ENCODE measurements at places on chromosomes 6 and 20.

GRCh38 chr6:124963416-124963785, 1.2 kb downstream of the RNF217 start:
- DNase-seq: peak; percentile 49

GRCh38 chr20:5810800-5811422, 60.7 kb downstream of the SHLD1 start:
- DNase-seq: no peak

- no peak for DNase-seq
Measured at GRCh38 chr6:151257985-151258445, 18.2 kb downstream of the AKAP12 start.

- no peak for DNase-seq
Measured at GRCh38 chr6:39375405-39375804, 52.9 kb upstream of the KCNK16 start.

DNA sequence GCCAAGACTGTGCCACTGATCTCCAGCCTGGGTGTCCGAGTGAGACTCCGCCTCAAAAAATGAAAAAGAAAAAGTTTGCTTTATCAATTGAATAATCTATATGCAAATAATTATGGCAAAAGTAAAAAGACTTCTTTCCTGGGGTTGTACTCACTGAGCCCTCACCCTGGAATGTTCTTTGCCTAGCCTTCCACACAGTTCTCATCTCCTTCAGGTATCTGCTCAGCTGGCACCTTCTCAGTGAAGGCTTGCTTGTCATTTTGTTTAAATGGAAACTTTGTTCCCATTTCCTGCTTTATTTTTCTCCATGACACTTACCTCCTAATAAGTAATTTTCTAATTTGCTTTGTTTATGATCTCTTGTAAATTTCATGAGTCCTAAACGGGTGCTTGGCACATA, 96.7 kb downstream of the SGK1 start:
- DNase-seq: no peak

DNA sequence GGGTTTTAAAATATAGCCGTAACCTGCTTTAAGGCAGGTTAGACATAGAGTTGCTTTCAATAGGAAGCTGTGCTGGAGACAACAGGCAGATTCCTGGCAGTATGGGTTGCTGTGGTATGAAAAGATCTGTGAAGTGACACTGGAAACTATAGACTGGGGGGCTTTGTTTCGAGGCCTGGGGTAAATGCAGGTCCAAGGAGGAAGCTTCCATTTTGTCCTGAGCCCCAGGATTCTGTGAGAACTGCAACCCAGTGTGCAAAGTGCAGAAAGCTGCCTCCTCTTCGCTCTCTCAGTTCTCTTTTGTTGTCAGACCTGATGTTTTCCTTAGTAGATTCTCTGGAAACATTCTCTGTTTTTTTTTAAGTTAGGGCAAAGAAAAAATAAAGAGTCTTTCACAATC, 86.9 kb downstream of the LYRM4 start:
- no peak for DNase-seq

DNA sequence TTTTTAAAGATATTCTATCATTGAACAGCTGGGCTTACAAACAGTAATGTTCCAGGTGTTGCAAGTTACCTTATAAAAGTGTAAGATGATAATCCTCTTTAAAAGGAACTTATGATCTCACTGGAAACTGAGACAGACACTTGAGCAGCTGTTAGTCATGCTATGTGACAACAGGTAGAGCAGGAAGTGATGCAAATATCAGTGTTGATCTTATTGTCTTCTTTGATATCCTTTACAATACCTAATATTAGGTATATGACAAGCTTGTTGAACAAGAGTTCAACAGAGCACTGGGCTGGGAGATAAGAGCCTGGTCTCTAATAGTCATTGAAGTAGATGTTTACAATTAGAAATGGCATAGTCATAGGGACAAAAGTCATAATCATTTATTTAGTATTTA, 150.0 kb downstream of the UBE3D start:
- no peak for DNase-seq

- DNase-seq: no peak
Measured at GRCh38 chr20:39266989-39267388, 304.8 kb downstream of the DHX35 start.

DNA sequence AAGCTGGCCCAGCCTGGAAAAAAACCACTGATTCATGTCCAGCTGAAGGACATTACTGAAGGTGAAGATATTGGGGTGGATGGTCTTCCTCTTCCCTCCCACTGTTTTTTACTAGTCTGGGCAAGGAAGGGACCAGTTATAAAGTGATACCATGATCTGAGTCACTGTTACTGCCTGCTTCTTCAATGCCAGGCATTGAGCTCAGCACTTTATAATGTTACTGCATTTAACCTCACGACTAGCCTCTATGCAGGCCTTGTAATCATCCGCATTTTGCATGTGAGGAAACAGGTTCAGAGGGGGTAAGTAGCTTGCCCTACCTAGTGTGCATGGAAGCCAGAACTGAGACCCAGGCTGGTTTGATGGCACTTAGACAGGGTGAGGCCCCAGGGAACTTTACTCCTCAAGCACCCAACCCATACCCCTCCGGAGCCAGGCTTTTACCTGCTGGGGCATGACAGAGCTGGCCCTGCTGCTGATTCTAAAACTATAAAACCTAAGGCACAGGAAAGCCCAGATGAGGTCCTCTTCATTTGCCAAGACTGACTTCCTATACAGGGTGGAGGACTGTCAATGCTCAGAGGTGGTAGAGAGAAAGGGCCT, 11.0 kb upstream of the KCNK5 start:
- no peak for DNase-seq

DNA sequence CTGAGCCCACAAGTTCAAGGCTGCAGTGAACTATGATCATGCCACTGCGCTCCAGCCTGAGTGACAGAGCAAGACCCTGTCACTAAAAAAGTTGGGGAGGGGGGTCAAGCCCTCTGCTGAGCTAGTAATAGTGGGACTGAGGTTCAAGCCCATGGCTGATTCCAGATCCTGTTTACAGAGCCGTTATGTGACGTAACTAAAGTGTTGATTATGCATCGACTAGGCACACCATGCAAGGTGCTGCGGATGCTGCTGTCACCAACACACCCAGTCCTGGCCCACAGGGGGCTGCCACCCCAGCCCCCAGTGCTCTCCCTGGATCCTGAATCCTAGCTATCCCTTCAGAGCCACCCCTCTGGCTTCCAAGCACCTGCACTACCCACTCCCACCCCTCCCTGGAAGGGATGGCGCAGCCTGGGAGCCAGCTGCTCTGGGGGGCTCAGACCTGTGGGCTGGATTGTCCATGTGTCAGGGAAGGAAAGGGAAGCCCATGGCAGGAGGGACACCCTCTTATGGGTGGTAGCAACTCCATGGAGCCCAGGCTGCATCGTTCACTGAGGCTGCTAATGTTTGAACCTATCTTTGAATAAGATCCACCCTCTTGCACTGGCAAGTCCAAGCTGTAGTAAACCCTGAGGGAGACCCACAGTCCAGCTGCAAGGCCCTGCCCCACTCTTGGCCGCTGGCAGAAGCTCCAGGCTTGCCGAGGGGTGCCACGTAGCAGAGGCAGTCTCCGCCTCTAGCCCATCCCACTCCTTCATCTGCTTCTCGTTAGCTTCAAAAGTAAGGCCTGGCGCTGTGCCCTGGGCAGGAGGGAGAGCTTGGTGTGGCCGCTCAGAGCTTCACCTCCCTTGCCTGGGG, 95.0 kb downstream of the SNX5 start:
- peak; percentile 44 for DNase-seq

- no peak for DNase-seq
Measured at GRCh38 chr20:2917266-2917665, 44.0 kb downstream of the PTPRA start.

DNA sequence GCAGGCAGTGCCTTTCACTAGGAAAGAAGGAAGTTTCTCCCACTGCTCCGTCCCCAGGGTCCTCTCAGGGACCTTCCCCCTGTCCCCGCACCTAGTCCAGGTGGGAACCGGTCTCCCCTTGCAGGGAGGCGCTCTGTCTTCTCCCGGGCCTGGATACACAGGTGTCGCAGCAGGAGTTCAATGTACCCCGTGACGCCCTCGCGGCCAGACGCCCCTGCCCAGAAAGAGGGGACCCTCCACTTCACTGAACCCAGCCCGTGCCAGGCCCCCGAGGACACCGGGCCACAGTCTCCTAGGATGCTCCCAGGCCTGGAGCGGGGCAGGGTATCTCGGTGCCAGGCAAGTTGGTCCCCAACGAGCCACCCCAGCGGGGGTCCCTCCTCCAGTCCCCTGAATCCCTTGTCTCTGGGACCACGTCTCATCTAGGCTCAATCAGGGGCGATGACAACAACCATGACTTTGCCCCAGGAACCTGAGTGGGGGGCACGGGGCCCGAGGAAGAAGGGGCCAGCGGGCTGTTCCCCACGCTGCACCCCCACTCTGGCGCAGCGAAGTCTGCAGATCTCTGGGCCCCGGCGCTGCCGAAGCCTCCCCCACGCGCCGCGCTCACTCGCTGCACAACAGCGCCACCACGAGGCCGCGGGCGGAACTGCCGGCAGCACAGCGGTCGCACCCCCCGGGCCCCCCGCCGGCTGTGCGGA, 103.0 kb downstream of the EDN3 start:
- DNase-seq: no peak

DNA sequence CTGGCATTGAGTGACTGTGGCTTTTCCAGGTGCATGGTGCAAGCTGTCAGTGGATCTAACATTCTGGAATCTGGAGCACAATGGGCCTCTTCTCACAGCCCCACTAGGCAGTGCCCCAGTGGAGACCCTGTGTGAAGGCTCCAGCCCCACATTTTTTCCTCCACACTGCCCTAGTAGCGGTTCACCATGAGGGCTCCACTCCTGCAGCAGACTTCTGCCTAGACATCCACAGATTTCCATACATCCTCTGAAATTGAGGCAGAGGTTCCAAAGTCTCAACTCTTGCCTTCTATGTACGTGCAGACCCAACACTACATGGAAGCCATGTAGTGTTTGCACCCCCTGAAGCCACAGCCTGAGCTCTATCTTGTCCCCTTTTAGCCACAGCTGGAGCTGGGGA, 118.0 kb upstream of the BMP5 start:
- DNase-seq: no peak

- DNase-seq: no peak
Measured at GRCh38 chr6:168122521-168122920, 43.5 kb upstream of the FRMD1 start.

GRCh38 chr6:99305021-99305554, 44.4 kb downstream of the FAXC start:
- DNase-seq: no peak

DNA sequence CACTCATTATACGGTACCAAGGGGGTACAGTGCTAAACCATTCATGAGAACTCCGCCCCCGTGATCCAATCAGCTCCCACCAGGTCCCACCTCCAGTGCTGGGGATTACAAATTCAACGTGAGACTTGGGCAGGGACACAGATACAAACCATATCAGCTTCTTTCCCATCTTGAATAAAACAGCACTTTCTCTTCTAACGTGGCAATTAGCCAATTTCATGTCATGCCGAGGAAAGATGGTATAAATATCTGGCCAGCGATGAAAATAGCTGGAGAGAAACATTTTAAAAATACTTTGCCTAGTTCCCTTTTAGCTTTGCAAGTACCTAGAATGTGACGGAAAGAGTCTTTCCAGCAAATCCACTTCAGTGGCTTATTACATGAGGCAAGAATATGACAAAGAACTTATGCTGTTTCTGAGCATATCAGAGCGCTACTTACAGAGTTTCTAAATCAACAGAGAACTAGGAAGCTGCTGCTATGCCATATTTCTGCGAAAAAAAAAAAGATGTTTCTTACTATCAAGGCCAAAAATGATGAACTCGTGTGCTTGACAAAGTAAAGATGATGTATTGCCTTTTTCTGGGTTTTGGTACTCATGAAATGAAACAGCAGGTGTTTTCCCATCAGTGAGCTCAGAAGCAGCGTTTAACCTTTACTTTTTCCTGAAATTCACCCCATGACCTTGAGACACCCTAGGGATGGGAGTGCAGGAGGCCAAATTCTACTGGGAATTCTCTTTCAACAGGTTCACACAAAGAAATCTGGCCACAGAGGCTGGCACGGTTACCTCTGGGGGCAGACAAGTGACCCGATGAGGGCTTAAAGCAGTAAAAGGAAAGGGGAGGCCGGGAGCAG, 37.9 kb downstream of the AGPAT4 start:
- DNase-seq: no peak

DNA sequence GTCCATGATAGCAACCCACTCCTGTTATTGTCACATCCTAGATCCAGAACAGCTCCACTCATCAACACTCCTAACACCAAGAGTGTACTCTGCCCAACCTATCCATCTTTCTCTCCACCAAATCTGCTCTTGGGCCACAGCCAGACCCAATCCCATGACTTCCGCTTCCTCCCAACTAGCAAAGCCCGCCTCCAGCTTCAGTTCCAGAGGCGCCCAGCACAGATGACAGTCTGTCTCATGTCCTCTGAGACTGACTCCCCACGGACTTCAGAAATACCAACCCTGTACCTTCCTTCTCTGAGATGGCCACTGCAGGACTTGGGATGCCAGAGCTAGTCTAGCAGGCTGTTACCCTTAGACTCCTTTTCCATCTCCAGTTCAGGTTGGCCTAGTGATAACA, 48.6 kb downstream of the DTNBP1 start:
- DNase-seq: no peak

DNA sequence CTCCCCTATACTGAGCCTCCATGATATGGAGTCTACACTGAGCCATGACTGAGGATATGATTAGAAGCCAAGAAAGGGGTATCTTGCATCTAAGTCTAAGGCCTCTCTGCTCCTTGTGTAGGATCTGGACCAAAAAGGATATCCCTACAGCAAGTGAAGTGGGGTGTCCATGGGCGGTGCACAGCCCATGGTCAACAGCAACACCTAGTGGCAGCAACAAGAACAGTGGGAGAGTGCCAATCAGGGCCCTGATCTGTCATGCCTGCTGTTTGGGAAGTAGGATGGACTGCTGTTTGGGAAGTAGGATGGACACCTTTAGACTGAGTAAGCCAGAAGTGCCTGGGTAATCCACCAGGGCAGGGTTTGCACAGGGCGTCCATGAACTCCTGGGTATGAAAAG, 22.4 kb downstream of the PTGIS start:
- DNase-seq: no peak

GRCh38 chr6:166955865-166956443, 396 bp downstream of the RNASET2 start:
- DNase-seq: no peak

- DNase-seq: no peak
Measured at GRCh38 chr20:11918981-11919380, 1.3 kb downstream of the BTBD3 start.

DNA sequence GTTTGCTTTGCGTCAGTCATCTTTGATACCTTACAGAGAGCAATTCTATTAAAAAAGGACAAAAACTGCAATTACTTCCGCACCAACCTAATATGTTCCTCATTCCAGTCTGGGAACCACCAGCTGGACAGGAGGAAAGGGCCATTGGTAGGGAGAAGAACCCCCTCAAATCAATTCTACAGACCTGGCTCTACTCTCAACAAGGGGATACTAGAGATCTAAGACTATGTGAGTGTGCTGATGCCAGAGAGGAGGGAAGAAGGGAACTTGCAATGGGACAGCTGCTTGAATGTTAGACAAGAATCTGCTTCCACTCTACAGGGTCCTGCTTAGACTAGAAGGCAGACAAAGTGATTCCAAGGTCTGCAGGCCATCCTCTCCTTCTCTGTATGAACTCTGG, 13.3 kb downstream of the MRPS18A start:
- DNase-seq: no peak

- no peak for DNase-seq
Measured at GRCh38 chr20:37243076-37243936, 18.3 kb downstream of the GHRH start.

- DNase-seq: no peak
Measured at GRCh38 chr6:156982168-156982567, 205.0 kb downstream of the ARID1B start.
